ENCODE measurements at places on chromosomes 2 and 18.

DNA sequence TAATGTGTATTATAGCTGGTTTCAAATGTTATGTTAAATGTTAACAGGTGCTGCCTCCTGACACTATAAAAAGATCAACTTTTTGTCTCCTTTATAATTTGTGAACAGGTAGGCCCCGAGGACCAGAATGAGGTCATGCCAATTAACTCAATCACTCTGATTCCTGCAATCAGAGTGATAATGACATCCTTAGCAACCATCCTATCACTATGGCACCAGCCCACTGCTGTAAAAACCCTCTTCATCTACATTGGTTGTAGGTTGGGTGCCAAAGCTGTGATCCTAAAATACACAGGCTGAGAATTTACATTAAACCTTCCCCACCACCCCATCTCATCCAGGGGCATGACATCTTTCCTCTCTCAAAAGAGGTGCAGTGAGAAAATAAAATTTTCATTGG, 103.5 kb downstream of the CPO start:
- DNase-seq = no peak

DNA sequence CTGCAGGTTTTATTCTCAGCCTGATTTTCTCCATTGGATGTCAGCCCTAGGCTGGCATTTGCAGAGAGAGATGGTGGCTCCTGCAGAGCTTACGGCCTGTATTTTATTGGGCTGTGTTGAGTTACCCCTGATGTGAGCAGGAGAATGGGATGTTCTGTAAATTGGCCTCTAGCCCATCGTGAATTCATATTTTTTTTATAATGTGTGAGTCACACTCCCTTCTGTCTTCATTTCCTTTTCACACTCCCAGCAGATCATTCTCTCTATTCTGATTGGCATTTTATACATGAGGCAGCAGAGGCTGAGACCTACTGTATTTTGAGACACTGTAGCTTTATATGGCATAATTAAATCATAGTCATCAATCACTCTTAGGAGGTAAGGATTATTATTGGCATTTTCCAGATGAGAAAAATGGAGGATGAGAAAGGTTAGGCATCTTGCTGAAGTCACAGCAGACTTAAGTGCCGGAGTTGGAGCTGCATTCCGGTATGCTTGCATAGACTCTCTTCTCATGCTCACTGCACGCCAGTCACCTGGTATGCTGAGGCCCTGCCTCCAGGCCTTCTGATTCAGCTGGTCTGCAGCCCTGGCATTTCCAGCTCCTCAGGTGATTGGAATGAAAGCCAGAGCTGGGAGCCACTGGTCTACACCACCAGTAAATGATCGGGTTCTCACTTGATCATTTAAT, 142.4 kb downstream of the NEDD4L start:
- no peak for DNase-seq

- DNase-seq = no peak
These were observed 3.6 kb downstream of the LDLRAD4 start for GRCh38 chr18:13221869-13222855.

GRCh38 chr2:84823788-84824187, 57.1 kb downstream of the TRABD2A start:
- no peak for DNase-seq
